ENCODE measurements at places on chromosomes 7 and 10.

DNA sequence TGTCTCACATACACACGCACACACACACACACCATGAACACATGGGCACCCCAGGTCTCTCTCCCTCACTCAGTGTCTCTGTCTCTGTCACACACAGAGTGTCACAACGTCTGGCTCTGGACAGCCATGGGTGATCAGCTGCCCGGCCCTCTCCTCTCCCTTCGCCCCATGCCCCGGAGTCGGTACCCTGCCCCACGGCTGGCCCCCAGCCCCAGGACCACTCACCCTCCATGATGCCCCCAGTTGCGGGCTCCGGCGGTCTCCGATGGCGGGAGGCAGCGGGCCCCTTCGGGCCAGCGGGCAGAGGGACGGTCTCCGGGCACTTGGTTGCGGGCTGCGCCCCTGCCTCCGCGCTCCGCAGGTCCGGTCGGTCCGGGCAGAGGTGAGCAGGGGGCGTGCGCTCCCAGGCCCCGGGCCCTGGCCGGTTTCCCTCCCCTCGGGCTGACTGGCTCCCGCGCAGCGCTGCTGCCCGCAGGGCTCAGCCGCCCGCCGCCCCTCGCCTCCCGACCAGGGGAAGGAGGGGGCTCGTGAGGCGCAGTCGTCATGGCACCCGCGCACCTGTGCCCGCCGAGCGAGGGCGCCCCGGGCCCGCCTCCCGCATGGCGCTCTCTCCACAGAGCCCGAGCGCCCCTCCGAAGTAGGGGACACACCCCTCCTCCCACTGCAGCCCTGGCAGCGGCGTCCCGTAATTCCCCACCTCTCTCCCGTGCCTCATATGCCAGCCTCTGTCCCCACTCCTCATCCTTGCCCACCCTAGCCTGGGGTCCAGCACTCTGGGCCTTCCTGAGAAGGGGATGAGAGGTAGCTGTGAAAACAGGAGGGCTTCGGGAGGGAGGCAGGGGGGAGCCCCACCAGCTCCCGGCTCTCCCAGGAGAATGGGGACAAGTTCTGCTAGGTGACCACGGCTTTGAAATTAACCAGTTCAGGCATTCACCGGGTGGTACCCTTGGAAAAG, at the start of gene NPFFR1:
TSS of gene NPFFR1 (minus strand) at position 560 of the 955 bp plus-strand sequence. CDS start at position 232, 328 bp downstream.
- DNase-seq: no peak

GRCh38 chr7:128672927-128673517, 930 bp downstream of the GARIN1A start:
- DNase-seq: peak; percentile 39

- no peak for DNase-seq
Observed at GRCh38 chr7:40786909-40787308, 652.1 kb downstream of the SUGCT start.

DNA sequence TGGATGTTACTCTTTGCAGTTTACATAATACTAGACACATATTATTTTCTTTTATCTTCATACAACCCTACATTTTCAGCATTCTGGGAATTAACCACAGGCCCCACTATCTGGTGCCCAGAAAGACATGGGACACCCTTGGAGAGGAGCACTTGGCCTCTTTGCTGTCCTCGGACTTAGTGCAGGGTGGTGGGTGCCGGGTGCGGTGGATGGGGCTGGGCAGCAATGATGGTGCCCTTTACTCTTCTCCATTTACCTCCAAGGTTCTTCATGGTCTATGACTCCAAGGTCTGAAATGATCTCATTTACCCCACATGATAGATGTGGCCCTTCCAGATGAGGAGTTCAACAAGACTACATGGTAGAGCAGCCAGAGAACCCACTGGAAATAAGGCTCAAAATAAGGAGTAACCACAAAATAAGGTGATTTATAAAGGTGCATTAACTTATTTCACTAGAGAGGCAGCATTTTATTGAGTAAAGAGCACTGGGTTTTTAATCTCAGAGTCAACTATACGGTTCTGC, 56.2 kb upstream of the IGFBP3 start:
- no peak for DNase-seq

DNA sequence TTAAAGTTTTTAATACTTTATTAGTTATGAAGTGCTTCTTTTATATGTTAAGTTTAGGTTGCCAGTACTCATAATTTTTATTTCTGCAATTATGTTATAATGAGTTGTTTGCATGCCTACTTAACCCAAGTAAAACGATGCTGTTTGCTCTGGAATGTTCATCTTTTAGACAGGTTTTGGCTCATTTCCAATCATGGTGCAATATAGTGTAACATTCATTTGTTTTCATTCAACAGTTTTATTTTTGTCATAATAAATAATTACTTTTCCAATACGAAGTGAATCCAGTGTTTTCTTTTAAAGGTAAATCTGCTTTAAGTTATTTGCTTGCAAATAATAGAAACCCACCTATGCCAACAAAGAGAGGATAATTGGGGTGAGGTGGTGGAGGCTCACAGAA, 22.1 kb downstream of the ARL5B start:
- no peak for DNase-seq

DNA sequence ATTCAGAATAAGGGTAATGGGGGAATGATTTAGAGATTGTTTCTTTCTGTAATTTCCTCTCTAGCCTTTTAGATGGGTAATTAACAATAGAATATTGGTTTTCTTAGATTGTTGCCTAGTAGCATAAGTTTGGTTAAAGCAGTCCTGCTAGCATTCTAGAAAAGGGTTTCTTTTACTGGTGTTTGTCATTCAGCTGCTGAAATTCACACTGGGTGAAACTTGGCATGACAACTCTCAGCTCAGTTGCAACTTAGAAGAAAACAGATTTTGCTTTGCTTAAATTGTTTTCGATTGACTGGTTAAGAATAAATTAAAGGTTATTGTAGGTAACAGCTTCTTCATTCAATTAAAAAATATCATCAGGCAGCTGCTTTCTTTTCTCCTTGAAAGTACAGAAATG, 25.1 kb upstream of the PDK4 start:
- DNase-seq: no peak

DNA sequence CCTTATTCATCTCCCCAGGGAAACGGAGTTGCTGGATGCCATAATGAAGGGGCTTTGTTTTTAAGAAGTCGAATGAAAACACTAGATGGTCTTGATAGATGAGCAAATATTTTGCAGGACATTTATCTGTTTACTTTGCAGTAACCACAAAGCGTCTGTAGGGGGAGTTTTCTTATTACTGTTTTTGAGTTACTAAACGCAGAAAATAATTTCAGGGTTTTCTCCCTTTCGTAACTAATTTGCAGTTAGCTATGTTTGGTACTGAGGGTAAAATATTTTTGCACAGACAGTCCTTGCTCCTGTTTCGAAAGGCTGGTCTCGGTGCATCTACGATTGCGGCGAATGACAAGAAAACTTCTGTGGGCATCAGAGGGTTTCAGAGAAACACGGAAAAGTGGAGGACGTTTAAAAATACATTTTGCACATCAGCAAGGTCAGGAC, 505.6 kb upstream of the MKI67 start:
- no peak for DNase-seq

DNA sequence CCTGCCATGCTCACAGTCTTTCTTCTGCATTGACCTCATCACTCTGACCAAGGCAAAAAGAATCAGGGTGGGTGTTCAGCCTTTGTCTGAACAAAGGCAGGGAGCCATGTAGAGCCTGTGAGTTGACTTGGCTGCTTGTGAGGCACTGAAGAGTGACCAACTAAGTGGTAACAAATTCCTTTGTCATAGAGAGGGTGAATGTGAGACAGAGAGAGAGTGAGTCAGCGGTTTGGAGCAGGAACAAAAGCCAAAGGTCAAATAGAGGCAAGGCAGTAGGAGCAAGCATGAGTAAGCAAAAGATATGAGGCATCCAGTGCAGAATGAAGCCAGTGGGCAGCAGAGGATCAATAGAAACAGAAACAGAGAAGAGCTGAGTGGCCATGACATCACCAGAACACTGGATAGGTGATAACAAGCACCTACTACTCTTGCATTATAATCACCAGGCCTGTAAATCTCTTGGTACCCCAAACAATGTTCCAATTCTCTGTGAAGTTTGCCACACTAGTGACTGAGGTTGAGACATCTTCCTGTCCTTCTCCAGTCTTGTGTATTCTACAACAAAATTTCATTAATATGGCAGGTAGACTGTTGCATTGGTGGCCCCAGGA, 116.2 kb upstream of the LAMB4 start:
- DNase-seq: no peak

GRCh38 chr7:19405541-19405940, 260.3 kb upstream of the FERD3L start:
- no peak for DNase-seq

DNA sequence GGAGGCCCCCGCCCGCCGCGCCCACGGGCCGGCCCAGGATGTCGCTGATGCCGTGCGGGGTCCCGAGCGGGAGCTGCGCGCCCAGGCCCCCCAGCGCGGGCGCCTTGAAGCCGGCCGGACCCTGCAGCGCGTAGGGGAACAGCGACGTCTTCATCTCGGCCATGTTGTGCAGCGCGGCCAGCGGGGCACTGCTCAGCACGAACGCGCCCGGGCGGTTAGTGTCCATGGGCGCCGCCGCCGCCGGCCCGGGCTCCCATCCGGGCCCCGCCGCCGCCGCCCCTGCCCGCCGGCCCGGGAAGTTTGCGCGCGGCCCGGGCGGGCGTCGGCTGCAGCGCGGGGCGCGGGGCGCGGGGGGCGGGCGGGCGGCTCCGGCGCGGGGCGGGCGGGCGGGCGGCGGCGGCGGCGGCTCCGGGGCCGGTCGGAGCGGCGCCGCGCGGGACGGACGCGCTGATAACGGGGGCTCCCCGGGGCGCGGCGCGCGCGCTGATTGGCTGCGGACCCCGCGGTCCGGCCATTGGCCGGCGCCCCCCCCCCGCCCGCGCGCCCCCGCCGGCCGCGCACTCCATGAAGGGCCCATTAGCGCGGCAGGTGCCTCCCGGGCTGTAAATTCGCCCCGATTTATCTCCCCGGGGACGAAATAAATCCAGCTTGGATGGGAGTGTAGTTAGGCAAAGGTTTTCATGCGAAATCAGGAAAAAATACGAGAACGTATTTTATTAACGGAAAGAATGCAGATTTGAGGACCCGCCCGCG, at the start of gene NKX6-2:
TSS of gene NKX6-2 (minus strand) at position 425 of the 753 bp plus-strand sequence. CDS start at position 226, 199 bp downstream.
- no peak for DNase-seq

DNA sequence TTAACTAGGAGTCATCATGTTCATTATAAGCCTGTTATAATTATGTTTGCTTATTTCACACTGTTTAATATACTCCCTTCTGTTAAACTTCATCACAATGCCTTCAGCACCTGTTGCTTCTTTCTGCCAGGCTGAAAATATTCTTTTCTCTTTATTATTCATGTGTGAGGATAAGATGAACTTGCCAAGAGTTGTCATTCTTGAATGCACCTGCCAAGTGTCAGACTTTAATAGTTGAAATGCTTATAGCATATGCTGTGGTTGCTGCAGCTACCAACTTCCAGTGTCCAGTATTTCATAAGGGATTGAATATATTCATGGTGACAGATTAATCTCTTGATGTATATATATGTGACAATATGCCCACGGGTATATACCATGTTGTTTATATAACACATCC, 339.2 kb upstream of the MEOX2 start:
- no peak for DNase-seq

- peak; percentile 59 for DNase-seq
Observed at GRCh38 chr7:131692131-131692960, 135.9 kb upstream of the PODXL start.

GRCh38 chr10:4514445-4515108, 311.4 kb upstream of the AKR1E2 start:
- no peak for DNase-seq

DNA sequence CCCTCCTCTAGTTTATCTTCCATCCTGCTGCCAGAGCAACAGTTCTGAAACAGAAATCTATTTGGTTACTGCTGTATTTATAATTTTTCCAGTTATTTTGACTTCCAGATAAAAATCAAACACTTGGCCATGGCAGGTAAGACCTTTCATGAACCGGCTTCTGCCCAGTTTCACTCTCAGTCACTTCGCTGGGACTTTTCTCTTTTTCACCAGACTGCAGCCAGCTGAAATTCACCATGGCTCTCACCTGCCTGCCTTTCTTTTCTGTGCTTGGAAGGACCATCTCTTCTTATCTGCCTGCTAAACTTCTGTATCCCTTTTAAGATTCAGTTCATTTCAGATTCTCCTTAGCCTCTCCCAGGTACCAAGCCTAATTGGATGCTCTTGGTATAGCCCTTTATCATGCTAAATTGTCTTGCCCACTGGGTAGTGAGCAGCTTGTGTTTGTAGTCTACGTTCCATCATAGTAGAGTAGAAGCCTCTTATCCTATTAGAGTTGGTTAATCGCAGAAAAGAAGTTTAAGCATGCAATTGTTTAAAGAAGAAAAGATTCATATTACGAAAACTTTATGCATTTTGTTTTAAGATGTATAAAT, 71.7 kb downstream of the TAF3 start:
- no peak for DNase-seq

DNA sequence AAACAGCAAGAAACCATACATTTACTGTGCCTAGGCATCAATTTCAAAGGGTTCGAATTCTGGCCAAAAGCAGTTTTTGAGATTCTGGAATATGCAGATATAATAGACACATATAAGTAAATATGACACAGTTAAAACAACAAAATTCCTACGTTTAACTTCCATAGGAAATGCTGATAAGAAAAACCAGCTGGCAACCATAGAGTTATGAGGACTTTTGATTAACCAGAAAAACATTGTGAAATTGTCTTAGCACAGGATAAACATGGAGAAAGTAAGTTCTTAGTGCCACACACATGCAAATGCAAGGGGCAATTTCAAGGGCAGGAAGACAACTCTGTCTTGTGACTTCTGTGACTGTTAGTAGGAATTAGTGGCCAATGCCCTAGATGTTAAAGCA, 702.1 kb downstream of the TNS3 start:
- no peak for DNase-seq

GRCh38 chr10:86229811-86230556, 136.6 kb downstream of the GRID1 start:
- DNase-seq: no peak

GRCh38 chr10:29925771-29926692, 133.4 kb downstream of the JCAD start:
- DNase-seq: no peak

DNA sequence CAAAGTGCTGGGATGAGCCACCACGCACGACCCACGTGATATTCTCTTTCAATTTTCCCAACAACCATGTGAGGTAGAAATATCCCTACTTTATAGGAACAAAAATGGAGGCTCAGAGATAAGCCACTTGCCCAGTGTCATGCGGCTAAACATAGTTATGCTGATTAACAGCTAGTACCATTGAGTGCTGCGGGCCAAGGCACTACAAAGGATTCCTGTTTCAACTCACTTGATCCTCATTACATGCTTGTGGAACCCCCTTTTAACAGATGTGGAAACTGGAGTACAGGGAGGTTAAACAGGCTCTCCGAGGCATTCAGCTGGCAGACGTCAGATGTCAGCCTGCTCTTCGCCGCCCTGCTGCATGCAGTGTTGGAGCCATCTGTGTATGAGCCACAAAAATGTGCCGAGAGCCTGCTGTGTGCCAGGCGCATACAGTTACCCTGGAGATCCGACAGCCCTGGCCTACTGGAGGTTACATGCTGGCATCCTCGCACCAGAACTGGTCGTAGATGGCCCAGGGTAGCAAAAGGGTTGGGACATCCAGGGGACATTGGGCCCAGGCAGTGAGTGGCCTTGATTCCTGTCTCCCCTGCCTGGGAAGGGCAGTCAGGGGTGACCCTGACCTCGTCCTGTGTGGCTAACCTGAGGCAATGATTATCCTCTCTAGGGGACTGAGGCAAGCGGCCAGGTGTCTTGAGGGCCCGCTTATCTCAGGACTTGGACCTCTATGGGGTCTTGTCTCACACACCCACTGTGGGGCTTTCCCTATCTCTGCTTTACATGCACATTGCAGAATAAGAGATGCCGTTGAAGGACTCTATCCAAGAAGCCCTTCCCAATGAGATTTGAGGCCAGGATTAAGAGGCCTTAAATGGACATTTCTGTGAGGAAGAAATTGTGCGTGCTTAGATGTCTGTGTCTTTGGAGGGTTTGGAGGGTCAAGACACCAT, 18.5 kb upstream of the SRGN start:
- no peak for DNase-seq
